HT1080 (cell line): ENCODE measurements at places on chromosomes 12 and 14. TPM values are rescaled to one million over a fixed set of nuclear protein-coding genes. Genes with fewer than 3 reads are reported as not detected.

GRCh38 chr12:124392667-124393413, 97.9 kb downstream of the RFLNA start:
- no peak for DNase-seq

DNA sequence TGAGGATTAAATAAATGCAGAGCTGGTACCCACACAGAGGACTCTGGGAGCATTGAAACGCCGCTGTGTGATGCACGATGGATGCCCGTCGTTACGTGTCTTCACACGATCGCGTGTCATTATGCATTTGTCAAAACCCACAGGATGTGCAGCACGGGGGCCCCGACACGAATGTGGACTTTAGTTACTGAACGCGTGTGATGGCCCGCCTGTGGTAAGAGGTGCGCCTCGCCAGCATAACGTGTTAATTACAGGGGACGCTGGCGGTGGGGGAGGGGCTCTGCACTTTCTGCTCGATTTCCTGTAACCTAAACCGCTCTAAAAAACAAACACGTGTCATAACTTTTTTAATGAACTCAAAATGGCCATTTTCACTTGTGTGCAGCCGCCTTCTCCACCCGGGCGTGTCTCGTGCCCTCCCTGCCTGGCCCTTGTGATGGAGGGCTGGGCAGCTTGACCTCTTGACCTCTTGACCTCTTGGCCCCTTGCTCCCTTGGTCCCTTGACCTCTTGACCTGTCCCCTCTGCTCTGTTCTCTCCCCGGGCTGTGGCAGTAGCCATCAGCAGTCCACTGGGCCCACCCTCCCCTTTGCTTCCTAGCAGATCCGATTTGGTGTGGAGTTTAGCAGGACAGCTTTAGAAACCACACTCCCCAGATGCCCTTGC, 33.7 kb upstream of the GALNT9 start:
- no peak for DNase-seq

The AKAP3 gene
- total RNA-seq, result 0.40 and 0.56 TPM in 2 replicates

DNA sequence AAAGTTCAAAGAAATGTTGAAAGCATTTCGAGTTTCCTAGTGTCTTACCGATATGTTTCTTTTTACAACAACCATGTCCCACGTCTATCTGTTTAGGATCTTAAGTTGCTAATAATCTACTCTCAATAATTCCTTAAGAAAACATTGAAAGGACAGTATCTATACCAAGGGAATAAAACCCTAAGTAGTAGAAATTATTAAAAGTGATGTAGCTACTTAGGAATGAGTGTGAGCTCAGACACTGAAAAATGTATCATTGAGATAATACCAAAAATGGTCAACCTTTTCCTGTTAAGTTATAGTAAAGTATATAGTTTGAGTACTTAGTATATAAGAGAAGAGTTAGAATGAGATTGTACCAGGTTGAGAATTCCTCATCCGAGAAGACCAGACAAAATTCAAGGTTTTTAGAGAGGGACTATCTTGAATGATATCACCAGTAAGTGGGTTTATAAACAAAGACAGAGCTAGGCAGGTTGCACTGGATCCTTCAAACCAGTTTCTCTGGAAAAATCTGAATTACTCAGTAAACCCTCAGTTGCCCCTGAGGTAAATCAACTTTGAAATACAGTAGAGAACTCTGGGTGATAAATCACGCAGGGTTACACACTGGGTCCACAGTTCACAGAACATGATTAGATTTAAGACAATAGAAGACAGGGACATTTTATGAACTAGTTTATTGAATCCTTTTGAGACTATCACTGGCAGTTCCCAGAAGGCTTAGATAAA, 96.8 kb downstream of the ERGIC2 start:
- DNase-seq, result no peak

GRCh38 chr12:49809906-49810389, 18.3 kb downstream of the NCKAP5L start:
- no peak for DNase-seq

The KIF26A gene
- total RNA-seq, result 0.90 and 1.4 TPM in 2 replicates
